ENCODE measurements at places on chromosomes 6 and 20.

GRCh38 chr20:15060265-15061060 is 723.1 kb upstream of the FLRT3 start:
- DNase-seq: no peak

GRCh38 chr20:40307268-40307667 is 381.8 kb downstream of the MAFB start:
- DNase-seq: no peak

DNA sequence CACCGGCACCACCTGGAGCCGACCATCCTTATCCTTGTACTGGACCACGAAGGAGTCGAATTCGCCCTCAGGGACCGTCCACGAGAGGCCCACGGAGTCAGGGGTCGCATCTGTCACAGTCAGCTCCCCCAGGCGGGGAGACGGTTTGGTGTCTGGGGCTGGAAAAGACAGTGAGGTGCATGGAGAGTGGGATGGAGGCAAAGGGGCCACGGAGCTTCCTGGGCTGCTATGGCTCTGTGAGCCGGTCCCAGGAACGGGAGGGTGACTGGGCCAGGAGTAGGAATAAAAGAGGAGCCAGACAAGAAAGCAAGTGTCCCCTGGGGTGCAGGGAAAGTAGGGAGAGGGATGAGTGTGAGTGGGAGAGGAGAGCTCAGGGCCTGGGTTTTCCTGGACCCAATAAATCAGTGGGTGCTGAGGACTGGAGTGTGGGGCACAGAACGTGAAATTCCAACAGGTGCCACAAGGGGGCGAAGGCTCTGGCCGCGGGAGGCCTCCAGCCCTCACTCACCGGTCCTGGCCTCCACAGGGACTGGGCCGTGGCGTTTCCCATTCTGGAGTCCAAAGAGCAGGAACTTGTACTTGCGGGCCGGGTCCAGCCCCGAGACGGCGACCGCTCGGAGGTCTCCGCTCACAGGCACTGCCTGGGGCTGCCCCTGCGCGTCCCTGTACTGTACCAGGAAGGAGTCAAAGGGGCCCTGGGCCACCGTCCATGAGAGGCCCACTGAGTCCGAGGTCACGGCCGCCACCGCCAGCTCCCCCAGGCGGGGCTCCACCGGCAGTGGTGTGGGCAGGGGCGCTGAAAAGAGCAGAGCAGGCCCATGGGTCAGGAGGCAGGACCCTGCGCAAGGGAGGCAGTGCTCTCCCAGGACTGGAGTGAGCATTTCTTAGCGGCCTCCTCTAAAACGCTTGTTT is 9.9 kb downstream of the CYP21A2 start:
- peak; percentile 25 for DNase-seq

GRCh38 chr6:24987446-24988115 is 51.8 kb upstream of the RIPOR2 start:
- DNase-seq: no peak

GRCh38 chr20:57837208-57838035 is 127.6 kb upstream of the PMEPA1 start:
- no peak for DNase-seq

- peak; percentile 49 for DNase-seq
These were observed 11.8 kb upstream of the MAP1LC3A start for GRCh38 chr20:34546751-34547181.

DNA sequence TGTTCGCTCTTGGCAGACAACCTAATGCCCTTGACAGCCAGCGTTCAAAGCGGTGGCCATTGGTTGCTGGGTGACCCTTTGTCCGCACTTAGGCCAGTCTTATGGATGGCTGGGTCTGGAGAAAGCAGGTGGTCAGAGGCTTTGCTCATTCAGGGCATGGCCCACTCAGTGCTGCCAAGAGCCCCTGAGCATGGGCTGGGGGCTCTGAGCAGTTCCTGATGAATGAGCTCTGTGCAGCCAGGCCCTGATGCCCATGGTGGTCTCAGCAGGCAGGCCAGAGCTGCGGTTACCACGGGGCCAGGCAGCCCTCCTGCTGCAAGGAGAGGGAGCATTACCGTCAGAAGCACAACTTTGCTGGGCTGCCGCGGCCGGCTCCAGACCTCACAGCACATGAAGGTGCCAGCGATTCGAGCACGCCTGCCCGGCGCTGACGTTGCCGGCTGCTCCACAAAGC is 36.3 kb downstream of the CDH4 start:
- DNase-seq: no peak

DNA sequence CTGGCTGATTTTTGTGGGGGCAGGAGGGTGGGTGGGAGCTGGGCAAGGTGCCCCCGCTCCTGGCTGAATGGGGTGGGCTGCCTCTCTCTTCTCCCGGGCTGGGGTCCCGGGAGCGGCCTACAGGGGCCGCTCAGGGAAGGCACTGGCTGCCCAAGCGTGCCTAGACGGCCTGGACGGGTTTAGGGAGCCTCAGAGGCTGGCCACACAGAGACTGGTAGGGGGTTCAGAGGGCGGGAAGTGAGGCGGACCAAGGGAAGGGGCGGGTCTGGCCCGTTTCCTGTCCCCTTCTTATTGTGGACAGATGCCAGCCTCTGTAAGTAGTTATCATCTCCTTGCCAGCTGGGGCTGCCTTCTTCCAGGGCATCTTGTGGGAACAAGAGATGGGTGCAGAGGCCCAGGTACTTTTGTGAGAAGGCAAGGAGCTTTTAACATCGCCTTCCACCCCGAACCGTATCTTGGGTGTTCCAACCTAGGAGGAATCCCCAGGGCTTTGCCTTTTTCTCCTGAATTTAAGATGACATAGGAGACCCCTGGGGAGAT is 437 bp downstream of the CD40 start:
- no peak for DNase-seq

GRCh38 chr6:134323294-134323693 is 5.4 kb upstream of the SGK1 start:
- DNase-seq: no peak

DNA sequence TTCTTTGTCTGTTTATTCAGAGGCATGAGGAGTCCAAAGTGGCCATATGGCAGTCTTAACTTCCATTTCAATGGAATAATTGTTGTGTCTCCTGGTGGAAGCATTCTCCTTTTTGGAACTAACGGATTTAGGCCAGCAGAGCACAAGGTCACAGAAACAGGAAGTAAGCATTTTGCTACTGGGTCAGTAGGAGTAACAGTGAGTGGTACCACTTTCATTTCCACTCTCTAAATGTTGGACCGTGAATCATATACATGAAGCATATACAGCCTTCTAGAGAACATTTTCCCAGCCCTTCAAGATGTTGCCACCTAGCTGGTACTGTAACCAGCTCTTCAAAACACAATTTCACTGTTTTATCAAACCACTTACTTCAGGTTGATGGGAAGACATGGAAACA is 182.8 kb downstream of the EYS start:
- no peak for DNase-seq

GRCh38 chr6:168183613-168183970 is 104.6 kb upstream of the FRMD1 start:
- no peak for DNase-seq

DNA sequence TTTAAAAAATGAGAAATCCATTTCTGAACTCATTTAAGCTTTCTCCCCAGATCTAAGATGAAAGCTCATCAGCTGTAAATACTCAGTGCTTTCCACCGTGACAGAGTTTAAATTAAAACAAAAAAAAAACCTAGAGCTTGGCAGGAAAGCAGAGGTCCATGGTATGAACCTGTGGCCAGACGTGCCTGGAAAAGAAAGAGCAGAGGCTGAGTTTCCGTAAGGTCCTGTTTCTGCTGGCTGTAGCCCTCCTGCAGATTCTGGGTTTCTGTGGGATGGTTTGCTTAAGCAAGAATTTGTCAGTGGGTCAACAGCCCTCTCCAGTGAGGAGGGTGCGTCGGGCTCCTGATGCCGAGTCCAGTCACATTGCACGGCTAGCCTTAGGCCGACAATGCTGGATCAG is 383.2 kb downstream of the SAMD5 start:
- DNase-seq: no peak

- DNase-seq: no peak
These were observed 21.6 kb downstream of the MOCS3 start for GRCh38 chr20:50980071-50980681.

- DNase-seq: no peak
These were observed 191.9 kb downstream of the BCAS1 start for GRCh38 chr20:53878262-53879047.

Measured in NCI-H748 treated with DMSO at 0.1 percent for 48 hours (cell line).